ENCODE measurements at places on chromosomes 2 and 18. TPM values are rescaled to one million over a fixed set of nuclear protein-coding genes. Genes with fewer than 3 reads are reported as not detected.

- H3K36me3 ChIP-seq, result no peaks in the 10 kb centered on the region
- no peak for DNase-seq
- no peaks in the 10 kb centered on the region for H3K27me3 ChIP-seq
- H3K4me1 ChIP-seq, result no peaks in the 10 kb centered on the region
- no peak overlapping the region for H3K27ac ChIP-seq
Observed at GRCh38 chr18:27581296-27581904, 396.3 kb upstream of the CHST9 start.

DNA sequence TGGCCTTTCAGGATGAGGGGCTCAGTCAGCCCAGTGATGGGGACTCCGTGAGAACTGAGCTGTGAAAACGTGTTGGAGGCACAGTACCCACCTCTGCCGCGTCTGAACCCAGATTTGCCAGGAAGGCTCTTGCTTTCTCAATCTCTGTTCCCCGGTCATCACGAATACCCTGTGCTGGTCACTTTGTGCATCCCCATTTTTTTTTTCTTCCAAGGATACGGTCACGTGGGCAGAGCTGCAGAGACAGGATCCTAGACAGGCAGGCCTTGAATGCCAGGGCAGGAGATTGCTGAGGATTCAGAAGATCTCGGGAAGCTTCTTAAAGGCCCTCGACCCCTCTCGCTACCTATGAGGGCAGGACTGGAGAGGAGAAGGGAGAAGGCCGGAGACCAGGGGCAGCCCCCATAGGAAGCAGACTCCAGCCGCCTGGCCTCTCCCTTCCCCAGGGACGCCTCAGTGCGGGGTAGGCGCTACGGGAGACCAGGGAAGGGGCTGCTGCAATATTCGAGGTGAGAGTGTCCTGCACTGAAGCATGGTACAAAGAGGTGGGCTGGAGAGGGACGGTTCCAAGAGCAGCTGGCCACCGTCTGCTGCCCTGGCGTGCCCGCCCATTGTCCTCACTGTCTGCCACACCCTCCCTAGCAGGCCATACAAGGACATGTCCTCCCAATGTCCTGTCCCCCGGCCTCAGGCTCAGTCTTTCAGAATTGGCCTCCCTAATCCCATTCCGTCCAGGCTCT is 29.0 kb upstream of the TAF1B start:
- H3K36me3 ChIP-seq, result no peaks in the 10 kb centered on the region
- H3K27me3 ChIP-seq, result no peaks in the 10 kb centered on the region
- peak overlapping the region; percentile 13 for H3K4me3 ChIP-seq
- no peak overlapping the region for H3K27ac ChIP-seq
- H3K4me1 ChIP-seq, result peaks cover 41% of the 10 kb centered on the region
- no peak for DNase-seq

DNA sequence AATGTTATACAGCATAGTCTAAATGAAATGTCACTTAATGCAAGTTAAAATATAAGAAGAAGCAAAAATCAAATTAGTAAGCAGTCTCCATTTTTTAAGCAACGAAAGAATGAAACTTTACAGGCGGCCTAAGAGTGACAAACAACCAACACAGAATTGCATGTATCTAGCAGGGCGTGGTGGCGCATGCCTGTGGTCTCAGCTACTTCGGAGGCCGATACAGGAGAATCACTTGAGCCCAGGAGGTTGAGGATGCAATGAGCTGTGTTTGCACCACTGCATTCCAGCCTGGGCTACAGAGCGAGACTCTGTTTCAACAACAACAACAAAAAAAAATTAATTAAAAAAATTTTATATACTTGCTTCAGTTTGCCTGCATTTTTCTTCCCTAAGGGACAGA is 16.6 kb downstream of the RBMS1 start:
- peaks cover 17% of the 10 kb centered on the region for H3K4me1 ChIP-seq
- no peak overlapping the region for H3K27ac ChIP-seq
- H3K36me3 ChIP-seq, result no peaks in the 10 kb centered on the region
- no peak overlapping the region for H3K4me3 ChIP-seq

- no peak overlapping the region for H3K4me3 ChIP-seq
- H3K4me1 ChIP-seq, result no peaks in the 10 kb centered on the region
- DNase-seq, result no peak
- H3K36me3 ChIP-seq, result no peaks in the 10 kb centered on the region
Observed at GRCh38 chr18:36465970-36466369, 168.5 kb downstream of the FHOD3 start.

The SH2D6 gene
- total RNA-seq, result not detected

The LINC00305 gene
- total RNA-seq, result not detected

The PRSS56 gene
- not detected for total RNA-seq

DNA sequence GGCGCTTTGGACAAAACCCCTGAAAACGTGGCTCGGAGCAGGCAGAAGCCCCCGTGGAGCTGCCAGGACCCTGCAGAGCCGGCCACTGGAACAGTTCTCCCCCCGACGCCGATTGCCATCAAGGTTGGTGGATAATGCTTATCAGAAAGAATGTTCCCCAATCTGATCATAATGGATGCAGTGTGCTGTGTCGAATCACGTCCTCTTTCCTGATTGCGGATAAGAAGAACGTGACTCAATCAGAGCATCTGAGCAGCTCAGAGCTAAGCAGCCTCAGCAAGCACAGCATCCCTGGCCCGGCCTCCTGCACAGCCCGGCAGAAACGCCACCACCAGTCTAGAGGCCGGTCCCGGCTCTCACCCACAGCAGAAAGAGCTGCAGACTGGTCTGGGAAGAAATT is 488.0 kb downstream of the EIPR1 start:
- no peak overlapping the region for H3K4me3 ChIP-seq
- no peaks in the 10 kb centered on the region for H3K27me3 ChIP-seq
- H3K27ac ChIP-seq, result no peak overlapping the region
- no peaks in the 10 kb centered on the region for H3K4me1 ChIP-seq
